ENCODE measurements at places on chromosomes 4 and X.

DNA sequence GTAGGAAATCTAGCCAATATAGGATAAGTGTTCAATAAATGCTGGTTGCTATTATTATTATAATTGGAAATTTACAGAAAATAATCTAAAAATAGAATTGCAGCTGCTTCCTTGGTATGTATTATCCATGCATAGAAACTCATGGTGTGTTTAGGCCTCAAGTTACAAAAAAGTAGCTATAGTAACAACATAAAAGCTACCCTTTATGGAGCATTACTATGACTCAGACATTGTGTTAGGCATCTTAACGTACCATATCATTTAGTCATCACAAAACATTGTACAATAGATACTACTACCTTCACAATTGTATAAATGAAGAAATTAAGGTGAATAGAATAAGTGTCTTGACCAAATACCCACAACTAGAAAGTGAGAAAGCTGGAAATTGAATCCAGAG is 126.9 kb upstream of the NRK start:
- DNase-seq, result no peak

DNA sequence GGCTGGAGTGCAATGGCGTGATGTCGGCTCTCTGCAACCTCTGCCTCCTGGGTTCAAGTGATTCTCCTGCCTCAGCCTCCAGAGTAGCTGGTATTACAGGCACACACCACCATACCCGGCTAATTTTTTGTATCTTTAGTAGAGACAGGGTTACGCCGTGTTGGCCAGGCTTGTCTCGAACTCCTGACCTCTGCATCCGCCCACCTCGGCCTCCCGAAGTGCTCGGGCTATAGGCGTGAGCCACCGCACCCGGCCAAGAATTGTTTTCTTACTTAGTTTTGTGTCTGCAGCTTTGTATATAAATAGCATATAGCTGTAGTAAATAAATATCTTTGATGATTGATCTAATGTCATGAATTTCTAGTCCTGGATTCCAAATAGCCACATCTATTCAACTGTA is 81.1 kb downstream of the IL1RAPL1 start:
- no peak for DNase-seq

- no peak for DNase-seq
These were observed 235.1 kb downstream of the PPARGC1A start for GRCh38 chr4:23654791-23655190.

DNA sequence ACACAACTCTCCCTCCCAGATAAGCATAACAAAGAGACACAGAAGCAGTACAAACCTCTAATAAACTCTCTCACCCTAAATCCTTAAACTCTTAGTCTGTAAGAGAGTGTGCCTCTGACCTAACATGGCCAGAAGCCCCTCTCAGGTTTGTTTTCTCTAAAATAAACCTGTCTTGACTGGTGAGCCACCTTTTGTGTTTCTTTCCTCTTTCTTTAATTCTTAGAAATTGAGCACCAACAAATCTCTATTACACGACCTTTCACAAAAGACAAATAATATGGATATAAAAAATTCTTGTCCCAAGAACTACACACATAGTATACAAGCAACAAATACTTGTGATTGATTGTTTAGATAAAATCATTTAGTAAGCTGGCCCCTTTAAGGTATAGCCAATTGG is 573.7 kb downstream of the EPHA5 start:
- no peak for DNase-seq
